GM04504 (cell line): ENCODE measurements at places on chromosomes 3 and 15.

GRCh38 chr3:12661926-12662592 is 1.9 kb downstream of the RAF1 start:
- no peak for DNase-seq

GRCh38 chr3:187728248-187728647 is 17.0 kb downstream of the BCL6 start:
- DNase-seq, result no peak

- no peak for DNase-seq
These were observed 11.9 kb downstream of the GTPBP8 start for GRCh38 chr3:113002679-113003078.

- peak; percentile 13 for DNase-seq
These were observed 41.9 kb downstream of the FMN1 start for GRCh38 chr15:33152502-33153109.

DNA sequence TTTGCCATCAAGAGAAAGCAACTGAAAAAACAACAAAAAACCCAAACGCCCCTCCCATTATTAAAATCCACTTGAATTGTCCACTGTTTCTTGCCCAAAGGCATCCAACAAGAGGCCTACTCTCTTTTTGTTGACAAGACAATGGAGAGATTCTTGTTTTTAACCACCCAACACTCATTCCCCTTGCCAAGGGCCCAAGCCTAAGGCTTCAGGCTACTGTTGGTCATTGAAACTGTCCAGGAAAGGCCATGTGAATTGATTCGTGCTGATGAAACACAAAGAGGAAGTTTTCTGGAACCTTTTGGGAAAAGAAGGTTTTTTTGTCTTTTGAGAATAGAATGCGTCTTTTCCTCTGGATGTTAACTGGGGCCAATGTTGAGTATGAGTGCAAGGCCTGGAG is 157.4 kb upstream of the PFN2 start:
- no peak for DNase-seq

- no peak for DNase-seq
These were observed 5.8 kb upstream of the DUT start for GRCh38 chr15:48325400-48325799.

- no peak for DNase-seq
These were observed 23.0 kb downstream of the CRYGS start for GRCh38 chr3:186520957-186521842.

GRCh38 chr3:68059628-68060152 is 405.3 kb upstream of the SUCLG2 start:
- no peak for DNase-seq

GRCh38 chr3:447671-448070 is 251.1 kb downstream of the CHL1 start:
- no peak for DNase-seq

- DNase-seq, result no peak
These were observed 733.2 kb upstream of the GOLIM4 start for GRCh38 chr3:168828943-168829342.

- DNase-seq, result no peak
These were observed 2.1 kb downstream of the CCNL1 start for GRCh38 chr3:157157836-157158235.

DNA sequence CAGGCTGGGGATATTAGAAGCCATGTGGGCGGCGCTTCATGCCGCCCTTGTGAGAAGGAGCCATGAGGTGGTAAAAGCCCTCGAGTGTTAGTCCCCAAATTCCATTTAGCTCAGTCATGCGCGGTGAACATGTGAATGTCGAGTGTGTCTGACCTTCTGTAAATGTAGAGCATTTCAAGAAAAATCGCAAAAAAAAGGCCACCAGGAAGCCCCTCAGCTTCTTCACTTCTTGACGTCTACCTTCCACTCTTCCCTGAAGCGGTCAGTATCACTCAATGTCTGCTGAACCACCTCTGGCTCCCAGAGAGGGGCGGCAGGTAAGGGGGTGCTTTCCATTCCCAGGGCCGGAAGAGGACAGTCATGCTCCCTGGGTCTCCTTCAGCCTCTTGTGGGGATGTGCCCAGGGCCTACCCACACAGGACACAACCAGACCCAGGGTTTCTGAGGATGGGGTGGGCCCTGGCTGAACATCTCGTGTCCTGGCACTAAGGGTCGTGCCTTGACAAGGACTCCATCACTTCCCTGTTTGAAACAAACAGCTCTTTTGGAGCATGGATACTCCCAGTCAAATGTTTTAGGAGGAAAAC is 274.9 kb downstream of the FAM43A start:
- no peak for DNase-seq

DNA sequence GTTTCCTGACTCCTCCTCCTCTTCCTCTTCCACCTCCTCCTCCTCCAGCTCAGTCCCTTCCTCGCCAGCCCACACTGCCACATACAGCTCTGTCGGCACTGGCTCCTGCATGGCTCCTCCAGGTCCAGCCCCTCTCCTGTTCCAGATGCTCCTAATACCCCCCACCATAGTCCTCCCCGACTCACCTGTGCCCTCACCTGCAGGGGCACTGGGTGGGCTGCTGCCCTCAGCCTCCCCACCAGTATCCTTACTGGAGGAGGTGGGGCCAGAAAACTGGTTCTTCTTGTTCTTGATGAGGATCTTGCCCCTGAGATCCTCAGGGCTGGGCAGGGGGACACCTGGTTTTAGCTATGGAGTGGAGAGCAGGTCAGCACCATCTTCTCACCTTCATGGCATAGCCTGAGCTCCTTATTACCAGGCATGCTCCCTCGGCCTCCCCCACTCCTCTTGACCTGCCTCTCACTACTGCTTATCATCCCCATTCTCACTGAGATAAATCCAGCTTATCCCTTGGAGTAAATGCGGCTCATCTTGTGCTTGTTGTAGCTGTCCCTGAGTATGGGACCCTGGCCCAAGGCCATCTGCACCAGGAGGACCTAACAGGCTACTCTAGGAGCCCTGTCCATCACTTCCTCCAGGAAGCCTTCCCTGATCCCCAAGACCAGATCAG is 11.0 kb downstream of the PLCB2 start:
- no peak for DNase-seq
